Activated CD8-positive, alpha-beta T cell treated with anti-CD3 and anti-CD28 coated beads for 36 hours (primary cell): ENCODE measurements at places on chromosomes 12 and 14. TPM values are rescaled to one million over a fixed set of nuclear protein-coding genes. Genes with fewer than 3 reads are reported as not detected.

DNA sequence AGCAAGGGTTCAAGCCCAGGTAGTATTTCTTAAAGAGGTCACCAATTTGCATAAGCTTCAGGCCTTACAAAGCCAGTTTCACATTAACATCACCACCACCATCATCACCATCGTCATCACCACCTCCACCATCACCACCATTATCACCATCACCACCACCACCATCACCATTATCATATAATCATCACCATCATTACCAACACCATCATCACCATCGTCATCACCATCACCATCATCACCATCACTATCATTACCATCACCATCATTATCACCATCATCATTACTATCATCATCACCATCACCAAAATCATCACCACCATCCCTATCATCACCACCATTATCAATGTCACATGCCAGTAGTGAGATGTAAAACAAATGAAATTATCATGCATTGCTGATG is 50.4 kb upstream of the RIMBP2 start:
- no peak overlapping the region for H3K4me3 ChIP-seq

DNA sequence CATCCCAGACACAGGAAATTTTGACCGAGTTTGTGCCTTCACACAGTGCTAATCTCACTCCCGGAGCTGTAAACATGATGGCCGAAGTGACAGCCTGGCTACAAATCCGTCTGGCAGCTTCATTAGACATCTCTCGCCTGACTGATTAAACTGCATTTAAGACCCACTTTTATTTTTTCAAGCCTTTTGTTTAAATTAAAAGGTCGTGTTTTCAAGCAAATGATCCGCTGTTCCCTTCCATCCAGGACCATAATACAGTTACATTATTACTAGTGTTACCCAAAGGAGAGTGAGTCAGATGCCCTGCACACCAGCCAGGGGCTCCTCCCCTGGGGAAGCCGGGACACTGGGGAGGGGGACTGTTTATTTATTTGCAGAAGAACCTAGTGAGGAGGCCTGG is 200.2 kb downstream of the EXOC5 start:
- no peak overlapping the region for H3K27ac ChIP-seq
- H3K4me1 ChIP-seq, result no peaks in the 10 kb centered on the region
- H3K36me3 ChIP-seq, result no peaks in the 10 kb centered on the region
- H3K4me3 ChIP-seq, result no peak overlapping the region
- DNase-seq, result no peak

LIN7A gene
- total RNA-seq, result not detected

KRT71 gene
- not detected for total RNA-seq

- H3K27ac ChIP-seq, result no peak overlapping the region
- peaks cover 3% of the 10 kb centered on the region for H3K27me3 ChIP-seq
- H3K36me3 ChIP-seq, result no peaks in the 10 kb centered on the region
- no peak overlapping the region for H3K4me3 ChIP-seq
- peaks cover under 1% of the 10 kb centered on the region for H3K4me1 ChIP-seq
These were observed 61.7 kb upstream of the RFLNA start for GRCh38 chr12:124233041-124233796.
